Activated CD8-positive, alpha-beta memory T cell treated with anti-CD3 and anti-CD28 coated beads, Interleukin-2, amount 50 U/mL, for 48 hours (primary cell): ENCODE measurements at places on chromosomes 12 and 14.

GRCh38 chr12:26374934-26375680, 179.7 kb downstream of the SSPN start:
- no peak for DNase-seq

- DNase-seq: no peak
These were observed 18.7 kb downstream of the DTX1 start for GRCh38 chr12:113075137-113075683.

DNA sequence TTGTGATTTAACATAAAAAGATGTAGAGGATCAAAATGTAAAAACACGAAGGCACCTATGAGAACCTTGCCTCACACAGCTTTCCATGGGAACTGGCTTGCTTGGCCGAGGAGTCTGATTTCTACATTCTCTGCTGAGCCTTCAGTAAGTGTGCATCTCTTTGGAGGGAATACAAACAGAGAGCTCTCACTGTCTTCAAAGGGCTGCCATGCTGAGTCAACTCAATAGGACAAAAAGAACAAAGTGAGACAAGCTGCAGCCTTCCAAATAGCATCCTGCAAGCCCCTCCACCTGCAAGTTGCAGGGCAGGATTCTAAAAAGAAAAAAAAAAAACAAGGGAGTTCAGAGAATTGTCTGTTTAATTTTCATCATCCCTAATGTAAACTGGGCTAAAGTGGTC, 411.9 kb downstream of the NELL2 start:
- no peak for DNase-seq

- no peak for DNase-seq
These were observed 58.1 kb downstream of the FGD4 start for GRCh38 chr12:32457251-32458025.

- DNase-seq: no peak
These were observed 47.7 kb downstream of the B4GALNT3 start for GRCh38 chr12:507391-507796.

DNA sequence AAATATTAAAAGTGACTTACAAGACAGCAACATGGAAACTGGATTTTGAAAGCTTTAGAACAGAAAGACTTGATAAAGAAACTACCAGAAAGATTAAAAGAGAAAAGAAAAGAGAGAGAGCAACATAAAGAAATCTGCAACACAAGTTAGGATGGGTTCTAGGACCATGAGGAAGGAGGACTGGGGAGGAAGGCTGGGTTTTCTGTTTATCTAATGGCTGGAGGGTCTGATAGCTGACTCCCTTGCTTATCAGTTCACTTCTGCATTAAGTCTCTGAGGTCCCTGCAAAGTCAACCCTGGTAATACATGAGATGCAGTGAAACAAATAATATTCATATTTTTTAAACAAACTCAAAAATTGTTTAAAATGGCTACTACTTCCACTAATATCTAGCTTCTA, 90.1 kb downstream of the RPAP3 start:
- DNase-seq: no peak

- DNase-seq: no peak
These were observed 207.0 kb downstream of the TMEM121 start for GRCh38 chr14:105733081-105734065.

DNA sequence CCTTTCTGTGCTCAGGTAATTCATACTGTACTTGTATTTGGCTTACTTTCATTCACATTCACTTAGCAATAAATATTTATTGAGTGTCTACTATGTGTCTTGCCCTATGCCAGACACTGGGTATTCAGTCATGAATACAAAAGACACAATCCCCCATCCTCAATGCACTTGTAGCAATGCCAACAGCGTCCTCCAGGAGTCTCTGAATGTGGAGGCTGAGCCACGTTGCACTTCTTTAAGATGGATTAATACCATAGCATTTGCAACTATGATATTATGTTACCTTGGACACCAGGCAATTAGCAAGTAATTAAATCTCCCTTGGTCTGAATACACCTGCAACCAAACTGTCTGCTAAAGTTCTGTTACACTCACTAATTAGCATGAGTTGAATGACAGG, 58.8 kb downstream of the OTX2 start:
- no peak for DNase-seq

DNA sequence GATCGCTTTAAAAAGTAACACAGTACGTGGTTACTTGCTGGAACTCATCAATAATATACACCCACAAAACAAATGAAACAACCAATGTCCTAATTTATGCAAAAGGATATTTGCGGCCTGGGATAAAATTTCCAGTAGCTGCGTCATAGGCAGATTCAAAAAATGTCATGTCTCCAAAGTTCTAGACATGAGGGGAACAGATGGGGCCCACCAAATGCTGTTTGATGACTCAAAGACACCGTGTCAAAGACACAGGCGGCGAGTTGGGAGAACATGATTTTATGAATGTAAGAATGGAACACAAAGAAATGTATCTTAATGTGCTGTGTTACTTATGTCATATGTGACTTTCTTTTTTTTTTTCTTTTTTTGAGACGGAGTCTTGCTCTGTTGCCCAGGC, 34.3 kb upstream of the NCOR2 start:
- DNase-seq: no peak

DNA sequence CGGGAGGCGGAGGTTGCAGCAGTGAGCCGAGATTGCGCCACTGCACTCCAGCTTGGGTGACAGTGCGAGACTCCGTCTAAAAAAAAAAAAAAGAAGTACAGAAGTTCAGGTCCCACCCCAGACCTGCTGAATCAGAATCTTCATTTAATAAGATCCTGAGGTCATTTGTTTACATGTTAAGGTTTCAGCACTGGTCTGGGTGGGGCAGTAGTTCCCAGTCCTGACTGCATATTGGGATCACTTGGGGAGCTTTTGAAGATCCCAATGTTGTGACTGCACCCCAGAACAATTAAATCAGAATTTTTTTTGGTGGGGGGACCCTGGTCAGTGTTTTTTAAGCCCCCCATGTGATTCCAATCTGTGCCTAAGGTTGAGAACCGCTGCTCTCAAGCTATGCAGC, 11.7 kb upstream of the COL2A1 start:
- DNase-seq: no peak

DNA sequence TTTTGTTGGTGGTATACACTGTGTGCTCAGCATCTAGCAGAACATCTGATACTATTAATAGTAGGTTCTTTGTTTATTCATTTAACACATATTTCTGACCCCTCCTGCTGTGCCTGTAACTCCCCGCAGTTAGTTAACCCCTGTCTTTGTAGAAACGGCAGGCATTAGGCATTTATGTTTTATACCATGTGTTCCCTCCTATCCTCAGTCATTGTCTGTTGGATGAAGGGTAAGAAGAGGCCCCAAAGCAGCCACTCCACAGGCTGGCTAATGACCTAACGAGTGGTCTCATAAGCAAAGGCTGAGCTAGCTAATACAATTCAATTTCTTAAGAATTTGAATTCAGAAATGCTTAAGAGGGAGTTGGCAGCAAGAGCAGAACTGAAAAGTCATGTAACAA, 170.8 kb downstream of the TMX1 start:
- no peak for DNase-seq

GRCh38 chr12:67958187-67958586, 31.1 kb upstream of the IFNG-AS1 start:
- DNase-seq: no peak

DNA sequence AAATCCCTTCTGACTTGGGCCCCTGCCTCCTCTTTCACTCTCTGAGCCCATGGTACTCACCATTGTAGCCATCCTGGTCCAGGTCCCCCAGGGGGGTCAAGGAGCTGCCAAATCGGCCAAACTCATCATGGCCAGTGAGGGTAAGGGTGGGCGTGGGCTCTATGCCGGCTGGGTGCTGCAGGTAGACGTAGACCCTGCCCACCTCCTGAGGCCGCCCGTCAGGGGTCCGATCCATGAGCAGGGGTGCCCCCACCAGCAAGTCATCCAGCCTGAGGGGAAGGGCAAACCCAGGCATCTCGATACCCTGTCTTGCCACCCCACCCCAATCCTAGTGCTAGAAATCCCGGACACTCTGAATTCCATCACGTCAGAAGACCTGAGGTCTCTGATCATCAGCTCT, 14.0 kb downstream of the ITGA5 start:
- DNase-seq: no peak
